ENCODE measurements at places on chromosomes 6 and 20.

GRCh38 chr6:123489589-123489988 is 147.2 kb downstream of the TRDN start:
- DNase-seq = no peak

- no peak for DNase-seq
Measured at GRCh38 chr6:31129130-31129529, 8.9 kb upstream of the CDSN start.

- no peak for DNase-seq
Measured at GRCh38 chr6:2884804-2885203, 18.3 kb downstream of the SERPINB9 start.

DNA sequence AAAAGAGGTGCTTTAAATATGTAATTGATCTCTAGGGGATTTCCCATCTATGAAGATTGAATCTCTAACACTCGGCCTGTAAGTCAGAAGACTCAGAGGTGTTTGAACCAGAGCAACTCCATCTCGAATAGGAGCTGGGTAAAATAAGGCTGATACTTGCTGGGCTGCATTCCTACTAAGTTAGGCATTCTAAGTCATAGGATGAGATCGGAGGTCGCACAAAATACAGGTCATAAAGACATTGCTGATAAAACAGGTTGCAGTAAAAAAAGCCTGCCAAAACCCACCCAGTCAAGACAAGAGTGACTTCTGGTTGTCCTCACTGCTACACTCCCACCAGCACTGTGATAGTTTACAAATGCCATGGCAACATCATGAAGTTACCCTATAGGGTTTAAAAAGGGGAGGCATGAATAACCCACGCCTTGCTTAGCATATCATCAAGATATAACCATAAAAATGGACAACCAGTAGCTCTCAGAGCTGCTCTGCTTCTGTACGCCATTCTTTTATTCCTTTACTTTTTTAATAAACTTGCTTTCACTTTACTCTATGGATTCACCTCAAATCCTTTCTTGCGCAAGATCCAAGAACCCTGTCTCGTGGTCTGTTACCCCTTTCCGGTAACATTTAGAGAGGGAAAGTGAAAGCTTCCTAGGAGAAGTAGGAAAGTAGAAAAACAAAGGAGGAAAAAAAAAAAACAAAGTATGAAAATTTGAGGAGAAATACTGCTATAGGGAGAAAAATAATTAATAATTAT is 129.7 kb upstream of the PHACTR1 start:
- no peak for DNase-seq

GRCh38 chr6:16277101-16277981 is 39.0 kb downstream of the GMPR start:
- DNase-seq = no peak

DNA sequence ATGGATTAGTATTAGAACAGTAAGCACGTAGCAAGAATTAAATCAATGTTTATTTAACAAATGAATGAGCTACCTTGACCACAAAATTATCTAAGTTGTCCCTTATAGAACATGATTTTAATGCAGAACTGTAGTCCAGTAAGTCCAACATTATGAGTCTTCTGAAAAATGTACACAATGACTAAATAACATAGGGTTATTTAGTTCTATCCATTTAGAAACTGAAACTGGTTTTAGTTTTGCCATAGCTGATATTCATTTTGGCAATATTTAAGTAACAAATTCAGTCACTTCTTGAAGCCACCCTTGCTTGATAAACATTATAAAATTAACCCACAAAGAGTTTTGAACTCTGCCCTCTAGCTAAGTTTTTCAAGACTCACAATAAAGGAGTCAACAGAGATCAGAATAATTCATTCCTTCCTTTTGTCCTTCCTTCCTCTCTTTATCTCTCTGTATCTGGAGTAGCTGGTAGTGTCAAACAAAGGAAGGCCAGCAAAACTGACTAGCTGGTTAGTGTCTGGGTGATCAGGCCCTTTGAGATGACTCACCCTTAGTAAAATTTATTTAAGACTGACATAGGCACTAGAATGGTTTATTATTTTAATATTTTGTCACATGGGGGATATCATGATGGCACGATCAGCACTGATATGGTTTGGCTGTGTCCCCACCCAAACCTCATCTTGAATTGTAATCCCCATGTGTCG is 115.1 kb downstream of the BTBD9 start:
- no peak for DNase-seq

DNA sequence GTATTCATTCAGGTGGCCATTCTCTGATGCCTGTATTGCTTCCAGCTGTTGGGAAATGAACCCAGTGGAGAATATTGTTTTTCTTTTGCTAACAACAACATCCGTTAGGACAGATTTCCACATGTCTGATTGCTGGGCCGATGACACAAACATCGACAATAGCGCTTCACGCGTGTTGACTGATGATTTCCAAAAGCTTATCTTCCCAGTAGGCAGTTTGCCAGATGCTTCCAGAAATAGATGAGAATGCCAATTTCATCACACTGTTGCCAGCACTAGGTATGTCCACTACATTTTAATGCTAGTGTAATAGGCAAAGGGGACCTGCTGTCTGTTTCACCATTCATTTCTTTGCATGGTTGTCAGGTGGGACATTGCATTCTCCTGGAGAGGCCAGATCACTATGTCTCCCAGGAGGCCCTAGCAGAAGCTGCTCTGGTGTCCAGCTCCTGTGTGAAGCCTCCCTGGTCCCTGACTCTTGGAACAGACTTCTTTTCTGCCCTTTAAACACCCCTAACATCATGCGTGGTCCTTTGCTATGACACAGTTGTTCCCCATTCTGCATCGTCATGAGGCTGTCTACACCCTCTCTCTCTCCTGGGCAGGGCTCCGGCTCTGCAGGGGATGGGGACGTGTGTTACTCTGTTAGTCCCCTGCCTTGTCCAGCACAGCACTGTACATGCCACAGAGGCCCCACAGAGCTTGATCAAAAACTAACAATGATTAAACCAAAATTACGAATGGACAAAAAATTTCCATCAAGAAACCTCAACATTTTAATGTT is 181.6 kb downstream of the CDH26 start:
- DNase-seq = no peak

- no peak for DNase-seq
Measured at GRCh38 chr6:78995946-78996345, 82.1 kb downstream of the PHIP start.

DNA sequence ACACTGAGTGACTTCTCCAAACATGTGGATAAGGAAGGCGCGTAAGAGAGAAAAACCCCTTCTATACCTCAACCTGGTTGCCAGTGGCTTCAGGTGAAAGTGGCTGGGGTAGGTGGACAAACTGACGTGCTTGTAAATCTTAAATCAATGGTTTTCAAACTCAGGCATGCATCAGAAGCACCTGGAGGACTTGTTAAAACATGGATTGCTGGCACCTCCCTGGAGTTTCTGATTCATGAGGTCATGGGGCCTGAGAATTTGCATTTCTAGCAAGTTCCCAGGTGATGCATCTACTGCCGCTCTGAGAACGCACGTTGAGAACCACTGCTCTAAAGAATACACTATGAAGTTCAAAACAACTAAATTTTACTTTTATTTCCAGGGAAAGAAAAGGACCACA is 31.9 kb upstream of the TAB2 start:
- no peak for DNase-seq

DNA sequence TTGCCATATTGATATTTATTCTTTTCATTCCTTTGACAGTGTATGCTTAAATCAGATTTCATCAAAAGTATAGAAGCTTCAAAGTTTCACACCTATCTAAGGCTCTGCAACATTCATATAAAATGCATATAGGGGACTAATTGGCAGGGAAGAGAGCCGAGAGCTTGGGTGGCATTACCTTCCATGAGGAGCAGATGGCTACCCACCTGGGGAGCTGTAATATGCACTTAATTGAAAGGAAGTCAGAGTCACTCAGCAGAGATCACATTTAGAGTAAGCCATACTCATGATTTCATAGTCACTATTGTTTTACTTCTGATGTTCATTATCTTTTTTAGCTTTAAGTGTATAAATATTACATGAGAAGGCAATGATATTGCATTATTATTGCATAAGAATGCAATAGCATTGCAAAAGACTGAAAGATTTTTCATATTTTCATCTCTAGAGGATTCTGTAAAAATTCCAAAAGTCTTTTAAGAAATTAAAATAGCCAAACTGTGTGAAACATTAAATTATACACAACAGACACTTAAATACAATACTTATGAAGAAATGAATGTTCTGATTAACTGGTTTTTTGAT is 1305.2 kb downstream of the EPHA7 start:
- DNase-seq = no peak

DNA sequence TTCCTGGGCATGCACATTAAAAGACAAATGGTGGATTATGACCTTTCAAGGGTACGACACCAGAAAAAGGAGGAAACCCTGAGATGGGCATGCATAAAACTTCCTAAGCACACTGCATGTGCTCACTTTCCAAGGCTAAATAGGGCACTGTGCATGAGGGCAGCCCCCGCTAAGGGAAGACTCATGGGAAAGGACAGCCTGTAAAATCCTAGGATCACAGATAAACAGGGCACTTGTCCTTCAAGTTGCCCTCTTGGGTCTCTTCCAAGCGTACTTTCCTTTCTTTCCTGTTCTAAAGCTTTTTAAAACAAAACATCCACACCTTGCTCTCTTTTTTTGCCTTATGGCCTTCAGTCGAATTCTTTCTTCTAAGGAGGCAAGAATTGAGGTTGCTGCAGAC is 106.5 kb upstream of the SYNCRIP start:
- DNase-seq = no peak

- DNase-seq = no peak
Measured at GRCh38 chr6:134908906-134909516, 40.9 kb downstream of the ALDH8A1 start.

DNA sequence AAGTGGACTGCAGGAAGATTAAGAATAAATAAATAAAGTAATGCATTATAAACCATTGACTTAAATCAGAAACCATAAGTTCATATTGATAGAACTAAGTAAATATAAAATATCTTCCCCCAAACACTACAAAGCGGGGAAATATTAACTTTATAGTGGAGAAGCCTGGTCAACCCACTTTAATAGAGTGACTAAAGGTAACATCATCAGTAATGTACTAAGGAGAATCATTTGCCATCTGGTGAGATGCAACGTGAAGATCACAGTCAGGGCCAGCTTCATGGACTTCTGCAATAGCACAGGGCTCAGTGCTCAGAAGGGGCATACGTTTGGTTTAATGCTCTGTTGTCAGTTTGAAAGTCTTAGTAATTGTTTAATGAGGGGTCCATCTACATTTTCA is 58.8 kb upstream of the CD83 start:
- DNase-seq = no peak

GRCh38 chr6:136742125-136742524 is 50.2 kb downstream of the MAP3K5 start:
- no peak for DNase-seq

GRCh38 chr20:3890999-3891929 is 2.1 kb downstream of the PANK2 start:
- DNase-seq = no peak

DNA sequence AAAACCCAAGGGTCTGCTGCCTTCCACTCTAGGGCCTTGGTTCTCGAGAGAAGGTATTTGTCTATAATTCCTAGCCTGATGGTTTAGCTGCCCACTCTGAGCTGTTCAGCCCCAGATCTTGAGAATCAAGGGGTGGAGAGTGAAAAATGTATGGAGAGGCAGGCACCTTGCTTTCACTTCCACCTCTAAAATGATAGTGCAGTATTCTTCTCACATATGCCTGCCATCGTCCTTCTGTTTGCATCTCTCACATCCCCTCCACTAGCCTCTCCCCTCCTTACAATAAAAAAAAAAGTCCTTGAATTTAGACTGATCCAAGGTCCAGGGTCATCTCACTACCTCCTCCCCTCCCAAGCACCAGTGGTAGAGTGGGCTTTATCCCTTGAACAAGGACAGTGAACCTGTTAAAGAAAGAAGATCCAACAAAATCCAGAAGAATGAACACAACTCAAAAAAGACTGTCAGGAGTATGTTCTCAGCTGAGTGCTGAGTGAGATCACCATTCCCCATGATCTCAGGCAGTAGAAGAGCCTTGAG is 104.2 kb downstream of the HIVEP1 start:
- DNase-seq = no peak

DNA sequence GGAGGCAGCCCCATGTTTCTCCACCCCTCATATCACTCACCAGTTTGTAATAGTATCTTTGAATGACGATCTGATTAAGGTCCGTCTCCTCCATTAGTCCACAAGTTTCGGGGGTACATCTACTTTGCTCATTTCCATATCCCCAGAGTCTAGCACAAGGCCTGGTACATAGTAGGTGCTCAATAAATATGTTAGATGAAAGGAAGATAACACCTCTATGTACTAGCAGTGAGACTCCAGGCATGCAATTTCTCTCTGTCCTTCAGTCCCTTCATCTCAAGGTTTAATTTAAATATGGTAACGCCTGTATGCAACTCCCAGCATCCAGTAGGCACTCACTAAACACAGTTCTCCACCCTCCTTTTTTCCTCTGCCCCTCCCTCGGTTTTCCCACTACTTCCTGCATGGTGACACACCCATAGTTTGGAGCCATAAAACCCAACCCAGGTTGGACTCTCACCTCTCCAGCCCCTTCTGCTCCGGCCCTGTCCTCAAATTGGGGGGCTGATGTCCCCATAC is 461 bp upstream of the HNF4A start:
- DNase-seq = no peak

GRCh38 chr6:6715465-6715864 is 126.9 kb downstream of the LY86 start:
- no peak for DNase-seq

DNA sequence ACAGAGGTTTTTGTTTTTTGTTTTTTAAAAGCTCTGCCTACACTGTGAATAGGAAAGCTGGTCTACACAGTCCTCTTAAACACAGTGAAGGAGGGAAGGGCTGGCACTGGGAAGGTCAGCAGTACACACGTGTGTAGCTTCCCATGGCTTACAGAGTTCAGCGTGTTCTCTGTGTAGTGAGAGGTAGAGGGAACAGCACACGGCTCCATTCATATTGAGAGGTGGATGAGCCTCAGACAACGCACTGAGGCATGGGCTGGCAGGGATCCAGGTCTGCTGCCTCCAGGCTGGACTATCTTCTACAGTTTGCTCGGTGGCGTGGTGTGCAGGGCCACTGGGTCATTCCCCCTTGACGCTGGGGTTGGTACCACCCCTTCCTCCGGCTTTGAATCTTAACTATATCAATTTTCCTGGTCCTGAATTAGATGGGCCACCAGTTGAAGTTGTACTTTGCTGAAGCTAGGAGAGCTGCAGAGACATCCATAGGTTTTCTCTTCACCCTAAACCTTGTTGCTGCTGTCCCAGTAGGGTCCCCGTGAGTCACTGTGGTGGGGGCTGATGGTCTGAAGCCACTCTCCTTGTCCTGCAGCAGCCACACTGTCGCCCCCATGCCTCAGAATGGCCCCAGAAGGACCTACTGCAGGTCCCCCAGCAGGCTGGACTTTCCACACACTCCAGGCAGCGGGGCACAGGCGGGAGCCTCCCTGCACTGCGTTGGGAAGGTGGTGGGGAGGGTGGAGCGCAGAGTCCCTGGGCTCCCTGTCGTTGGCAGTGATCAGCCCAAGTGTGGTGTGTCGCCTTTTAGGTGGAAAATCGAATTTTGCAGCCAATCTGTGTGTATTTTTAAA is 2.0 kb downstream of the ARFGAP1 start:
- DNase-seq = no peak

DNA sequence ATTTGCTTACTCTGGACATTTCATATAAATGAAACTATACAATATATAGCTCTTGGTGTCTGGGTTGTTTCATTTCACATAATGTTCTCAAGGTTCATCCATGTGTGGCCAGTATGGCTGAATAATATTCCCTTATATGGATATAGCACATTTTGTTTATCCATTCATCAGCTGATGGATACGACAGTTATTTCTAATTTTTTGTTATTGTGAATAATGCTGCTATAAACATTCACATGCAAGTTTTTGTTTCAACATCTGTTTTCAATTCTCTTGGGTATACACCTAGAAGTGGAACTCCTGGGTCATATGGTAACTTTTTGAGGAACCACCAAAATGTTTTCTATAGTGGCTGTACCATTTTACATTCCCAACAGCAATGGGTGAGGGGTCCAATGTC is 101.1 kb downstream of the CDK19 start:
- no peak for DNase-seq
